ENCODE measurements at places on chromosomes 7 and 10.

DNA sequence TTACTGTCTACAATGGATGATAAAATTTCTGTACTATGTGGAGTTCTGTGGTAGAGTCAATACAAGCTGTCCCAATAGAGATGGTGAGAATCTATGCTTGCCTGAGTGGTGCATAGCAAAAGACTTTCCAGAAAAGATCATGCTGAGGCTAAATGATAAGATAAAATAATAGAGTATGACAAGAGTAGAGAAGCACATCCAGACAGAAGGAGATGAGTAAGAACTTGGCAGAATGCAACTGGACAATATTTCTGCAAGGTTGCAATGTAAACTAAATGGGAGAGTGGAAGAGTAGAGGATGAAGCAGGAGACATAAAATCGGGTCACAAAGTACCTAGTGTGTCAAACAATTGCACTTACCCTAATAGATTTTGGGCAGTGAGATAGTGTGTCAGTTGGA lies 347.6 kb downstream of the MDFIC start:
- no peak for DNase-seq

DNA sequence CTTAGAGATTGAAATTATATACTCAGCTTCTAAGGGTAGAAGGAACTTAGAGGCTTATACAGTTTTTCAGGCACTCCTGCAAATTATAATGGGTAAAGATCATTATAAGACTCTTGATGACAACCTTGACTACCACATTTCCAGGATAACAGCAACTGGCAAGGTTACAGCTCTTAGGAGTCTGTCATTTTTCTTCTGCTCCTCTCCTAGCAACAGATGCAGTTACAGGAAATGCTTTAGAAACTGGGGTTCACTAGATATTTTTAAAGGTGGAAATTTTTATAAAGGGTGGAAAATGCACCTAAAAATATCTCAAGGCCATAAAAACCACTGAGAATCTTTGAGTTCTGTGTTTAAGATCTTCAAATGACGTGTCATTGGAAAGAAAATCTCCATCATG lies 185.8 kb downstream of the RELN start:
- no peak for DNase-seq

DNA sequence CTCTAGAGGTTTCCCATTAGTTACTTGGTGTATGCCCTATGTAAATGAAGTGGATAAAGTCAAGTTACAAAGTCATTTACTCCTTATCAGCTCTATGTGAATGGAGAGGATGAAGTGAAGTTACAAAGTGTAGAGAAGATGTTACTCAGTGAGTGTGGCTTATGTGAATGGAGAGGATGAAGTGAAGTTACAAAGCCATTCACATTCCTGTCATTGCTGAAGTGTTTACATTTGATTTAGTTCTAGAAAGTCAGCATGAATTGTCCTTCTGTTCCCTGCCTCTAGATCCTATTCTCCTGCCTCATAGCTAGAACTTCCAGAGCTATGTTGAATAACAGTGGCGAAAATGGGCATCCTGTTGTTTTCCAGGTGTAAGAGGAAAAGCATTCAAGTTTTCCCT lies 880.1 kb downstream of the DNAJB9 start:
- no peak for DNase-seq

- DNase-seq = no peak
Measured at GRCh38 chr7:70544016-70544415, 587.9 kb upstream of the GALNT17 start.

- DNase-seq = no peak
Measured at GRCh38 chr10:44035474-44036197, 349.3 kb downstream of the CXCL12 start.

GRCh38 chr10:2929480-2930258 lies 137.7 kb upstream of the PFKP start:
- no peak for DNase-seq

DNA sequence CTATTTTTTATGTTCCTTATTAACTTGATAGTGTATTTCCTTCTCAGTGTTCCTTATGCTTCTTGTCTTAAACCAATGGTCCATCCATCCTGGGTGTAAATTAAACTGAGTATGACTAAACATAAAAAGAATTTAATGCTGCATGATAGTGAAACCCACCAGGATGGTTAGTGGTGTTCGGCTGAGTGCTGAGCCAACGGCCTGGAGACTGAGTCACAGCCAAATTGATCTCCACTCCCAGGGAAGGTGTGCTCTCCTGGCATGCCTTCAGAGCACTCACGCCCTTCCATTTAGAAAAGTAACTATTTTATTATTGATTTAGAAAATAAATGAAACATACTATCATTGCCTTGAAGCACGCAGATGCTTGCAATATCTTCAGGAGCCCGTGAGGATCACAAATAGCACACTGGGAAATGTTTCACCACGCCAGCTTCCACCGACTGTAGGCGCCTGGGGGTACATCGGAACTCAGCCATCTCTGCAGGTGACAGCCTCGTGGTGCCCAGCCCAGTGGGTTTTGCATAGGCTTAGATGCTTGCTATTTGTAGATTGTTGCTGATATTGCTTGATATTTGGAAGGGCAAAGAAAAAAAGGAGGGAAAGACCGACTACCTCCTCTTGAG lies 40.0 kb upstream of the LOXL4 start:
- DNase-seq = no peak
